ENCODE measurements at places on chromosomes 12 and 14.

DNA sequence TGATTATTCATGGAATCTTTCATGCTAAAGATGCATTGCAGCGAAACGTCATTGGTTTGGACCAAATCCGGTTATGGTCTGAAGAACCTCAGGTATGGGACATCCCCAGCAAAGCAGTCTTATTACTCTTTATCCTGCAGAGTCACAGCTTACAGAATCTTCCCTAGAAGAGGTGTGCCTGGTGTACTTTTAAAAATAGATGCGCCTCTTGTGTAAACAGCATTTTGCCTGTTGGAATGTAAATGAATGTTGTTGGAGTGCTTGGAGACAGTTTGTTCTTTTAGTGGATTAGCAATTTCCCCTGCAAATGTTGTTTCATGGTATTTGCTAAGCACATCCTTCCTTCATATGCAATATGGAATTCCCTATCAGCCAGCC is 242.5 kb downstream of the ZFP36L1 start:
- no peak for DNase-seq

- no peak for DNase-seq
Observed at GRCh38 chr14:82766123-82766522, 1232.5 kb upstream of the SEL1L start.

DNA sequence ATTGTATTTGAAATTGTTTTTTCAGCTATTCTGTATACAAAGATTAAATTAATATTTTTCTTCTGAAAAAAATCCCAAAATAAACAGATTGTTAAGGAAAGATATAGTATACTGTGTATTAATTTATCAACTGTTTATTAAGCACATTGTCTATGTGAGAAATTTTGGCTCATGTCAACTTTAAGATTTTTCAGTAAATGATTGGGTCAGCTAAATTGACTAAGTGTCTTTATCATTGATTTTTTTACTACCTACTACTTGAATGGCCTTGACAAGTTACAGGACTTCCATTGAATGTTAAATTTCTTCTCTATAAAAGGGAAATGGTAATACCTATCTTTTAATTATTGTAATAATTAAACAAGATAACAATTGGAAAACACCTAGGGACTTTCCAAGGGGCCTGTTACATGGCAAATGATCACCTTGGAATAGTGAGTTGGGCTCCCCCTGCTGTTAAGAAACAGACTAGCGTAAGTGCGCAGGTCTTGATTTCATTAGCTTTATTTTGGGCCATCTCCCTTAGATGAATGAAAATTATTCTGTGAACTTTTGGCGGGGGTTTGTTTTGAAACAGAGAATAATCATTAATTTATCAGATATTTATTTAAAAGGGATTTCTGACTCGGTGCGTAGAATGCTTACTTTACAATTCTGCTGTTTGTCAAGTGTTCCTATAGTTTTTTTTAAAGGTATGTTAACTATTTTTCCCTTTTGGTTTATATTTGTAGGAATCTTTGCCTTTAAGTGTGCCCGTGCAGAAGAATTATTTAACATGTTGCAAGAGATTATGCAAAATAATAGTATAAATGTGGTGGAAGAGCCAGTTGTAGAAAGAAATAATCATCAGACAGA is 14.5 kb upstream of the CCT2 start:
- DNase-seq = peak; percentile 7

GRCh38 chr12:96401076-96401871 is 1.0 kb upstream of the CDK17 start:
- no peak for DNase-seq

GRCh38 chr12:105384916-105385535 is 54.5 kb downstream of the C12orf75 start:
- DNase-seq = no peak

GRCh38 chr14:100762089-100762515 is 35.4 kb downstream of the DLK1 start:
- no peak for DNase-seq

GRCh38 chr12:32309811-32310736 is 89.3 kb upstream of the FGD4 start:
- no peak for DNase-seq

GRCh38 chr12:113228394-113229028 is 7.2 kb downstream of the TPCN1 start:
- DNase-seq = no peak

GRCh38 chr12:108214486-108214885 is 85.4 kb downstream of the WSCD2 start:
- DNase-seq = no peak

- DNase-seq = no peak
Observed at GRCh38 chr12:52403561-52403960, 2.6 kb downstream of the KRT82 start.

DNA sequence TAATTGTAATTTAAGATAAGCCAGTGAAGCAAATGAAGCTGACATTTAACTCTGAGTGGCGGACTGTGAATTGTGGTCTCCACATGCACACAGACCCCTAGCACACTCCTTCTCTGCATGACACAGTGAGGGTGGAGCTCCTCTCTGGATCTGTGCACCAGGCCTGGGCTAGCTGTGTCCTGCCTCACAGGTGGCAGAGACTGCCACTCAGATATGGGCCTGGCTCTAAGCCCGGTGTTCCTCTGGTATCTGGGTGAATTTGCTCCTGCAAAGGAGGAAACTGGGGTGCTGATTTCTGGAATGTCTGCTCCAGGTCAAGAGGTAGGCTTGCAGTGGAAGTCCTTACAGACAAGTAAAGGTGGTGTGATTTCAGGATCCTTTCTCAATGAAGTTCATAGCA is 282.4 kb downstream of the FOXN3 start:
- DNase-seq = no peak

DNA sequence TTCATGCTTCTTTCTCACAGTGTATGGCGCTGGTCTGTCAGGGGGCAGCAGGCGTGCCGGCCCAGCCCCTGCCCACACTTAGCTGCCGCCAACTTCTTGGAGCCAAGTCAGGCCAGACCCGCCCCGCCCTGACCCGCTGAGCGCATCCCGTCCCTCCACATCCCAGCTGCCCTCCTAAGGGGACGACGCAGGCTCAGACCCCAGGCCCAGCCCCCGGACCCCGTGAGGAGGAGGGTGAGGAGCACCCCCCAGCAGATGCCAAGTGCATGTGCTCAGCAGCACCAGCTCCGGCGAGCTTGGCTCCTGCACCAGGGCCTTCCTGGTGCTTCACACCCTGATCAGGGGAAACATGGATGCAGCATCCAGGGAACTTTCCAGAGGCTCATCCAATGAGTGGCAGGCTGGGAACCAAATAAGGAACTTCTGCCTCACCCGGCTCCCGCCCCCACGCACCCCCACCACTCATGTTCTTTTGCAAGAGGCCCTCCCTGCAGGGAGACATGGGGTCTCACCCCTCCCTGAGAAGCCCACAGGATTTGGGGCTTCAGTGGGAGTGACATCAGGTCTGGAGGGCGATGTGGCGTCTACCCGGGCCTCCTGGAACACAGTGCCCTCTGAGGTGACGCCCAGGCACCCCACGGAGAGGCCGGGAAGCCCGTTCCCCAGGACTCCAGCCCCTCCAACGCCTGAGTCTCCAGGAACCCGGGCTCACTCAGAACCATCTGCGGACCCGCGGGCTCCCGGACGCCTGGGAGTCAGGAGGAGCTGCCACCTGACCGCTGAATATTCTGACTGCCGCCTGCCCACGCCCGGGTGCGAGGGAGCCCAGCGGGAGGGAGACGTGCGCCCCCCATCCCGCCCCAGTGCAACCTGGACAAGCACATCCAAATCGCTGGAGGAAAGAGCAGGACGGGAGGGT is 70.0 kb upstream of the GALNT9 start:
- no peak for DNase-seq

DNA sequence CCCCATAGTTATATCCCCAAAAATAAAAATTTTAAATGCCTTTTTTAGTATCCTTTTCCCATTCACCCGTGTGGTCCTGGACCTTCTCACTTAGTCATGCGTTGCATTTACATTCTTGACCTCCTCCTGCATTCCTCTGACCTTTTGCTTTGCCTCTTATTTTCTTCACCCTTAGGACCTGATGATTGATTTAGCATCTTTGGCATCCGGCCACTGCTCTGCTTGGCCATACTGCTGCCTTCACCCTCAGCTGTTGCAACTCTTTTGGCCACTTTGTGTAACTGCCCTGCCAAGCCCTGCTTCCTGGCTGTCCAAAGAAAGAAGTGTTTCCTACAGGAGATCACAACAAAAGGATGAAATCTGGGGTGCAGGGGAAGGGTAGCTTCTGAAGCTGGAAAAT is 48.8 kb upstream of the SLC38A4 start:
- no peak for DNase-seq

GRCh38 chr12:6982532-6982931 is 11.8 kb downstream of the EMG1 start:
- DNase-seq = no peak

DNA sequence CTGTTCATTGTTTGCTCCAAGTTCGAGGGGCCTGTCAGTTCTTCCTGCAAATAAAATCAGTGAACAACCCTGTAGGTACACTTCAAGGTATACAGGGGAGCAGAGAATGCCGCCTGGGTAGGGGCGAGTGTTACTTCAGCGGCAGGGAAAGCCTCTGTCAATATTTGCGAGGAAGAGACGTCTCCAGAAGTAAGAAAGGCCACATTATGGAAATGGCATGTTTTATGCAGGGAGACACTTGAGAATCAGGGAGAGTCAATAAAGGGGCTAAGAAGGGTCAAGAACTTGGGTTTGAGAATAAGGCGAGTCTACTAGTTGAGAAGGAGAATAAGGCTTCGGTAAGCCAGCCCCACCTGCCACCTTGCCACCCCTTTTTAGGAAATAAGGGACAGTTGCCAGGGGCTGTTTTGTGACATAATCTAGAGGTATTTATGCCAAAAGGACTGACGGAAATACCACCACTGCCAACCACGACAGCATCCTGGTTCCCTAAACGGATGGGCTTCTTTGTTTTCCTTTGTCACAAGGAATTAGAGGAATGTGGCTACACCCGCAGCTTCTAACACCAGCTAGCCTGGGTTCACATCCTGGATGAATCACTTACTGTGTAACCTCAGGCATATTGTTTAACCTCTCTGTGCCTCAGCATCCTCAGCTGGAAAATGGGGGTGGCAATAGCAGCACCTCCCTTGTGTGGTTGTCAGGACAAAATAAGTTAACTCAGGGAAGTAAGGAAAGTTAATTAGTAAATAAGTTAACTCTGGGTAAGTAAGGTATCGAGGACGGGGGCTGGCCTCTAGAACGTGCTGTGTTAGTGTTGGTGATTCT is 67.7 kb downstream of the EID3 start:
- DNase-seq = no peak

GRCh38 chr12:87383680-87384079 is 645.5 kb downstream of the C12orf50 start:
- DNase-seq = no peak

DNA sequence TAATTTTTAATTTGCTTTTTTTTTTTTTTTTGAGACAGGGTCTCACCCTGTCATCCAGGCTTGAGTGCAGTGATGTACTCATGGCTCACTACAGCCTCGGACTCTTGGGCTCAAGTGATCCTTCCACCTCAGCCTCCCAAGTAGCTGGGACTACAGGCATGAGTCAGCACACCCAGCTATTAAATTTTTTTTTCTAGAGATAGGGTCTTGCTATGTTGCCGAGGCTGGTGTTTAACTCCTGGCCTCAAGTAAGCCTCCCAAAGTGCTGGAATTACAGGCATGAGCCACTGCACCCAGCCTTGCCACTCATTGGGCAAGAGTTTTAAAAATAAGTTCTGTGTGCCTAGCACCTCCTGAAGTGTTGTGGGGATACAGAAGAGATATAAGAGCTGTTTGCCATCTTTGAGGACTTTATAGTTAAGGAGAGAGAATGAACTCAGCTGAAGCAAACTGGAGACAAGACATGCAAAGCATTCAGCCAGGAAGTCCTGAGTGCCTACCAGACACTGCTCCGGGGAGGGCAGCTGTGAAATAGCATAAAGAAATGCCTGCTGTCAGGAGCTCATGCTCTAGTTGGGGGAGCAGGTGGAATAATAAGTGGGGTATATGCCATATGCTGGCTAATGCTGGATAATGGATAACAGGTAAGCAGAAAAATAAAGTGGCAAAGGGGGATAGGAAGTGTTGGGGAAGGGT is 15.0 kb upstream of the EMP1 start:
- DNase-seq = no peak

DNA sequence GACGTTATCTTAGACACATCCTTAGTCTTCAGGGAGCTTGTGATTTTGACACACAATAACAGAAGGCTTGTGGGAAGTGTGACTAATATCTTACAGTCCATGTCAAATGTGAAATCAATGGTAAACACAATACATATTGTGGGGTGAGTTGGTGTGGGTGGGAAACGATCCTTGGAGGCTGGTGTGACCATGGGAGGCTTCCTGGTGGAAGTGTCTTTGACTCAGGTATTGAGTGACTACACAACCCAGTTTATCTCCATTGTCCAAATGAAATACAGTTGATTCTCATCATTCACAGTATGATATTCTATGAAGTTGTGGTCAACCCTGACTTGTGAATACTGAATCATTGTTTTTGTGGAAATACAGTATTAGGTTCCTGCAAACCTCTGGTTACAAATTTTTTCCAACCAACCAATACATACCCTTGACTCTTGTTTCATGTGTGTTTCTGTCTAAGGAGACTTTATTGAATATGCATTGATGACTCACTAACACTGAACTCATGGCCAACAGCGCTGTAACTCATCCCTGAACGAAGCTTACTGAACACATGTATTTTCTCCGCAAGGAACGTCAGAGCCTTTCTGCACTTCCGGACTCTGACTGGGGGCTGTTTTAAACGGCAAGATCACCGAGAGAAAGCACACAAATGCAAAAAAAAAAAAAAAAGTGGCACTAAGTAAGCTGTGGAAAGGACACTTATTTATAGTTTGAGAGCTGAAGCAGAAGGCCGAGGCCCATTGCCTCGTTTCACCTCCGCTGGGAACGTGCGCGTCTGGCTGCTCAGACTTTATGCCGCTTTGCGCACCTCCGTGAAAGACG is 59.0 kb downstream of the CLMN start:
- peak; percentile 52 for DNase-seq

DNA sequence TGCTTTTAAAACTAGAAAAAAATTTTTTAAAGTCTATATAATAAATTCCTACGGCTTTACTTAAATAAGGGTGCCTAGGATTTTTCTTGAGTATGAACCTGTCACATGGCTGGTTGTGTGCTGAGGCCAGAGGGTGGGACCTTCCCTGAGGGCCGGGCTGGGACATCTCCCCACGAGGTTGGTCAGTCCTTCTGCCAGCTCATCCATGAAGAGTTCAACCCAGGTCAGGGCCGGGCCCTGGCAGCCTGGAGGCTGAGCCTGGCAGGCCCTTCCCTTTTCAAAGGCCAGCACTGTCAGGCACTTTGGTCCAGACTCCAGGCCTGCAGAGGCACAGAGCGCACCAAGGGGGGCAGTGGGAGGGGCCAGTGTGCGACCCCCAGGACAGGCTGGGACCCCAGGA is 31.7 kb downstream of the TNFAIP2 start:
- no peak for DNase-seq

DNA sequence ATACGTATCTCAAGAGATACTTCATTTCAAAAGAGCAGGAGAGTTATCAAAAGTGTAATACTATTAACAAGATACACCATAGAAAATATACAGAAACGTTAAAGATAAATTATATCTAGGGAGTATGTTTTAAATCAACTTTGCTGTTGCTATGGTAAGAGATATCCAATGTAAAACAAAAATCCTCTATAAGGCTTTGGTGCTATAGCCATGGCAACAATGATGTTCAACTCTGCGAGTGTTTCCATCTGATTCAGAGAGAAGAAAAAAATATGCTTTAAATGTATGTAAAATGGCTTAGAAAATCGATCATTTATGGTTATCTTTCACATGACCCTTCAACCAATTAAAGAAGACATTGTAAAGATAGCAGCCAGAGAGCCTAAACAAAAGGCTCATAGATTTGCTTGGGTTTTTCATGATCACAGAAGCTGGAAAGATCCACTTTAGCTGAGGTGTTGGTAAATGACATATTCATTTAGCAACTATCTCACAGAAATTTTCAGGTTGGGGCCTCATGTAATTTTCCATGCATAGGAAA is 387.0 kb upstream of the GARIN6 start:
- DNase-seq = no peak

- no peak for DNase-seq
Observed at GRCh38 chr14:20679907-20680306, 4.5 kb upstream of the RNASE4 start.
